ENCODE measurements at places on chromosomes 1 and 21.
A peak's percentile ranks its signal among the peaks of the same experiment; 100 is the strongest.

GRCh38 chr1:181033128-181033798 is 520 bp upstream of the MR1 start:
- no peak for DNase-seq

- no peak for DNase-seq
These were observed 118.4 kb downstream of the CRYAA start for GRCh38 chr21:43287111-43287760.

GRCh38 chr1:40057310-40058030 is 16.9 kb downstream of the CAP1 start:
- DNase-seq: no peak

GRCh38 chr1:25677193-25677773 is 60.7 kb downstream of the MAN1C1 start:
- no peak for DNase-seq

GRCh38 chr1:155069551-155070157 is 6.1 kb downstream of the EFNA4 start:
- no peak for DNase-seq

- DNase-seq: no peak
These were observed 42.4 kb downstream of the KANK4 start for GRCh38 chr1:62276791-62277190.

GRCh38 chr1:112688781-112689193 is 14.3 kb downstream of the MOV10 start:
- no peak for DNase-seq

- DNase-seq: no peak
These were observed 550 bp upstream of the SELENON start for GRCh38 chr1:25799352-25799934.

DNA sequence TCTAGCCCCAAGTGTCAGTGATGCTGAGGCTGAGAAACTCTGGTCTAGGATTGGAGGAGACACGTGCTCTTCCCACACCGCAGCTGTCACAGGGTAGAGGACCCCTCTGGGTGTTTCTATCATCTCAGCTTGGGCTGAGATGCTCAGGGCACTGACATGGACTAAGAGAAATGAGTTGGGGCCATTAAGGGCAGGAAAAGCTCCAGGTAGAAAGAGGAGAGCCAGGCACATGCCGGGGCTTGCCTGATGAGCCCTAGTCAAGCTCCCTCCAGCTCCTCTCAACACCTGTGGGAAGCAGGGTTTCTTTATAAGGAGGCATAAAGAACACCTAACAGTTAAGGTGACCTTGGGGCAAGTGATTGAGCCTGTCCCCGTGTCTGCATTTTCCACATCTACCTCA is 17.3 kb downstream of the ABCA4 start:
- DNase-seq: no peak

DNA sequence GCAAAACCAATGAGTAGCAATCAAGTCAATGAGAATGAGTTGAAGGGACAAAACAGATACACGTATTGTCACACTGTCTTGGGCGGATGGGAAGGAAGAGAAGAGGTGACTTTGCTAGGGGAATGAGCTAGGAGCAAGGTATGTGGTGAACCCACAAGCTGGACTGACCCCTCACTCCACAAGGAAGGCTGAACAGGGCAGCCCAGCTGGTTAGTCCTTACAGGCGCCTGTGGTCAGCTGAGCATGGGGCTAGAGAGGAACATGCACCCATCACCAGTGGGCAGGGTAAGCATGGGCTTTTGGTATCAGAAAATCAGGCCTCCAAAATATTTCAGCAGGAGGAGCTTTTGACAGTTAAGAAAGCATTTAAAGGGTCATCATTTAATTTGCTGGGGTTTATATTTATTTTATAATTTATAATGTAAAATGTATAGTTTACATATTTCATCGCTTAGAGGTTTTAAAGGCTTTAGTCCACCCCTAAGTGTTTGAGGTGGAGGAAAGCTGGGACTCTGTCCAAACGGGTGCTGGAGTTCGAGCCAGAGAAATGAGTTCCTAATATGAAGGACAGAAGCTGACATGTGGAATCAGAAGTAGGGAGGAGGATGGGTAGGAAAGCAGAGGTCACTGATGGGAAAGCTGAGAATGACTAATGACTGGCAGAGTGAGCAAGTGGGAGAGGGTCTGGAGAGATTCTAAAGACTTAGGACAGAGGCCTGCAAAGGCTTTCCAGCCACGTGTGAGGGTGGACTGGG is 22.0 kb upstream of the ACBD6 start:
- DNase-seq: no peak

DNA sequence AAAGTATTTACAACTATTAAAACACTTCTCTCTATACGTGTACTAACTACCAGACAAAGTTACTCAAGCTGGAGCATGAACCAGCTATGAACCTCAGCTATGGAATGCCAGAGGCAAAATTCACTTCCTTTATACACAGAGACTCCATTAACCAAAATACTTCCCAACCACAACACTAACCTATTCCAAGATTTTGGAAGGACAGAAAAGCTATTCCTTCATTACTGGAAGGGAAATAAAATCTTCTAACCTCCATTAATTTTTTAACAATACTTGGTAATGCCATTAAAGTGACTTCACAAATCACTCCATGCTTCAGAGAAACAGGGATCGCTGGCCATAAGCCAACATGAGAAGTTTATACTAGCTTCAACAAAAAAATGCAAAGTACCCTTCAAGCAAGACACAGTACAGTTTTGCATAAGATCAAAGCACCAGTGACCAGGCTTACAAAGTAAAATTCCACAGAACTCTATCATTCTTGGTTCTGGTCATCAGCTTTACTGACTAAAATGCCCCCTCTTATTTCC is 58.0 kb downstream of the PUM1 start:
- no peak for DNase-seq

DNA sequence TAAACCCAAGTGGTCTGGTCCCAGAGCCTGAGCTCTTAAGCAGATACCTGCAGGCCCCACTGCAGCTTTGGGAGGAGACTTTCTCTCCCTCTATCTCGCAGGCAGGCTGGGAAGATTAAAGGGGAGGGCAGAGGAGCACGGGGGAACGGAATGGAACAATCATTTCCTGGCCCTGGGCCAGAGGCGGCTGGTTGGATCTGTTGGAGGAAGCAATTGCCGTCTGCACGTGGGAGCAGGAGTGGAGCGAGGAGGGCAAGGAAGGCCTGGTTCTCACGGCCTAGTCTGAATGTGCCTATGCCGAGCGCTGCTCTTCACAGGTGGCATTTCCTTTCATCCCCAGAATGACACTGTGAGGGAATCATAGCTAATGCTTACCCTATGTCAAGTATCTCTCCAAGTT is 23.7 kb downstream of the NKAIN1 start:
- DNase-seq: no peak

GRCh38 chr1:246338098-246338497 is 169.0 kb downstream of the SMYD3 start:
- DNase-seq: no peak

- DNase-seq: no peak
These were observed 1.8 kb downstream of the DISC1 start for GRCh38 chr1:231628207-231628876.

DNA sequence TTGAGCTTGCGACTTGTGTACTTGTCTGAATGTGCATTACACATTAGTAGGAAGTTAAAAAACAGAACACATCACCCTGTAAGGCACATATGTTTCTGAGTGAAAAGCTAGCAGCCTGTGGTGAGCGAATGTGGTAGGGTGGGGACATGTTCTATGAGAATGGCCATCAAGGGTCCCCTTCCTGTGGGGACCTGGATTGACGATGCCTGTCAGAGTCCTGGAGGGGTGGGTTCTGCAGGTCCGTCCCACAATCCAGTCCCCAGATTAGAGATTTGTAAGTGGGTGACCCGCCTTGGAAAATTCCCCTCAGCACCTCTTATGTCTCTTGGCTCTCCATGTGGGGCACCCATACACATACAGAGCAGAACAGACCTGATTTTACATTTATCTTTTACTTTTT is 40.0 kb downstream of the MTARC1 start:
- DNase-seq: no peak

DNA sequence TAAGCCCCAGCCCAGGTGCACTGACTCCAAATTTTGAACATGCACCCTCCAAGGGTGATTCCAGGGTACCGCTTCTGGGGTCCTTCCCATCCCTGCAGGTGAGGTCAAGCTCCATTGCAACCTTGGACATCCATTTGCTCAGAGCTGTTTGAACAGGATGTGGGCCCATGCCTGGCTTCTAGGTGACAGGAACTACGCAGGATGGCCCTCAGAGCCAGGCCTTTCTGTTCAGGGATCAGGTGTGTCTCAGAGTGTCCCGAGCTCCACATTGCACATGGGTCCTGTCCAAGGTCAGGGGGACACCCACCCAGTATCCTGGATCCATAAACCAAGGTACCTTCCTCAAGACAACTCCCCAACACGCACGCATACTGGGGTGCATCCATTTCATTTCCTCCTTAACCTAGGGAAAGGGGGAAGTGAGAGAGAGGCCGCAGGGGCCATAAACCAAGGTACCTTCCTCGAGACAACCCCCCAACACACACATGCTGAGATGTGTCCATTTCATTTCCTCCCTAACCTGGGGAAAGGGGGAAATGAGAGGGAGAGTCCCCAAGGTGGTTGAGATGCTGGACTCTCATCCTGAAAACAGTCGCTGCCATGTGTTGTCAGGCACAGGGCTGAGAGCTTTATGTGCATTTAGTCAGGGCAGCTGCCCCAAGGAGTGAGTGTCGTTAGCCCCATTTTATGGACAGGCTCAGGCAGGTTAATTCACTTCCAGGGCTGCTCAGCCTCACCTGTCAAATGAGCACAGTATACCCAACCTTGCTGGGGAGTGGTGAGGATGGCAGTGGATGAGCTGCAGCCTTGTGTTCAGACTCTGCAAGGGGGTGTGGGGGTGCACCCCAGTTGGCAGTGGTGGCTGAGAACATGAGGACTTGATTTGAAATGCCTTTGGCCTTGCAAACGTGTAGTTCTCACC is 2.1 kb downstream of the SLC66A1 start:
- DNase-seq: no peak

DNA sequence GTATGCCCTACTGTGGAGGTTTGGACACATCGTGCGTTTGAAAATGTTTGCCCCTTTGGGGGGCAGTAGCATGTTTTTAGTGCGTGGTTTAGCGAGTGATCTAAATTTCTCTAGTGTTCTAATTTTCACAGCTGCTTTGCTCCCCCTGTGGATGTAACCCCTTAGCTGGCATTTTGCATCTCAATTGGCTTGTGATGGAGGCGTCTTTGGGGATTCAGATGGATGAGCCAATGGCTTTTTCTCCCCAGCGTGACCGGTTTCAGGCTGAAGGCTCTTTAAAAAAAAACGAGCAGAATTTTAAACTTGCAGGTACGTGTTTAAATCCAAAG is 836 bp downstream of the CDC7 start:
- no peak for DNase-seq

- DNase-seq: no peak
These were observed 61.3 kb downstream of the PUM1 start for GRCh38 chr1:31004231-31004621.

GRCh38 chr1:31961536-31961935 is 23.4 kb upstream of the PTP4A2 start:
- no peak for DNase-seq

DNA sequence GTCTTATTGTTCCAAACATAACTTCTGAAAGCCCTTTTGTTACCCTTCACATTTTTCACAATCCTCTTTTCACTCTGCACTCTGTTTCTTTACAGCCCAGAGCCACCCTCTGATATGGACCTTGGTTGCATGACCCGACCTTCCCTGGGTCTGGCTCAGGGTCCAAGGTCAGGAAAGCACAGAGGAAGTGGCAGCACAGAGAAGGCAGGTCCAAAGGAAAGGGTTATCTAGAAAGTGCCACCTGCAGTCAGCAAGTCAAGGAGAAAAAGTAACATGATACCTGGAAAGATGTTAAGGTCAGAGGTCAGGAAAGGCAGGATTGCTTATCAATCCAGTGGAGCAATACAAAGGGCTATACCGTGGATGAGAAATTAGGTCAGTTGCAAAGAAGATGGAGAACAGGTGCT is 18.4 kb downstream of the BCAR3 start:
- DNase-seq: no peak

- no peak for DNase-seq
These were observed 11.5 kb upstream of the TMEM51 start for GRCh38 chr1:15141935-15142539.

DNA sequence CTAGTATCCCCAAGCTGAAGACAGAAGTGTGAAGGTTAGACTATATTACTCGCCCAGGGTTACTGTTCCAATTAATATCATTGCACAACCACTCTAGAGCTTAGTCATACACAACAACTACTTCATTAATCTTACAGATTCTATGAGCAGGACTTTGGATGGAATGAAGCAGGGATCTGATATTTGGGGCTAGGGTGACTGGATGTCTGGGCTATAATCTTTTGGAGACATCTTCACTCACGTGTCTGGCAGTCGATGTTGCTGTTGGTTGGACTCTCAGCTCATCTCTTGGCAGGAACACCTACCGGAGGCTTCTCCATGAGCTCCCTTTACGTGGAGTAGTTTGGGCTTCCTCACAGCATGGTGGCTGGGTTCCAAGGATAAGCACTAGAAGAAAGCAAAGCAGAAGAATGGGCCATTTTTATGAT is 519.2 kb upstream of the B3GALT2 start:
- DNase-seq: no peak

GRCh38 chr1:205227584-205228013 is at the start of gene TMCC2:
Gene TMCC2, plus strand, starts transcription at chr1:205227946. Its CDS starts 619 bp downstream, at chr1:205228565.
- DNase-seq: peak; percentile 88

DNA sequence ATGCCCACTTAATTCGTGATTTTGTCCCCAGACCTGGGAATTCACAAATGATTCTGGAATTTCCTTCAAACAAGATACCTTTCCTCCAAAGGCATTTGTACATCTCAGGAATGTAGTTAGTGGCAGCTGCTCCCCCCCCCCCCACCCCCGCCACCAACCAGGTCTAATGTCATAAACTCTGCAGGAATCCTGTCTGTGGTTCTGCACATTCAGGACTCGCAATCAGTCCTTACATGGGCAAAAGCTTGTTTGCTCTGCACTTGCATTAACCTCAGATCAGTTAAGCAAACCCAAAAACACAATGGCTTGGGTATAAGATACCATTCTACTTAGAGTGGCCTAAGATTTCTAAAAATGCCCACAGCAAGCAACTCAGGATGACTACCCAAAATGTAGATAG is 143.8 kb downstream of the TGFB2 start:
- no peak for DNase-seq

Measured in GM12891 (cell line).